Stimulated activated CD4-positive, alpha-beta T cell treated with anti-CD3 and anti-CD28 coated beads, Interleukin-15, amount 100 ng/mL, for 24 hours (primary cell): ENCODE measurements at places on chromosomes 1 and 21.

GRCh38 chr1:41526956-41527561 is 42.6 kb upstream of the EDN2 start:
- DNase-seq, result no peak

DNA sequence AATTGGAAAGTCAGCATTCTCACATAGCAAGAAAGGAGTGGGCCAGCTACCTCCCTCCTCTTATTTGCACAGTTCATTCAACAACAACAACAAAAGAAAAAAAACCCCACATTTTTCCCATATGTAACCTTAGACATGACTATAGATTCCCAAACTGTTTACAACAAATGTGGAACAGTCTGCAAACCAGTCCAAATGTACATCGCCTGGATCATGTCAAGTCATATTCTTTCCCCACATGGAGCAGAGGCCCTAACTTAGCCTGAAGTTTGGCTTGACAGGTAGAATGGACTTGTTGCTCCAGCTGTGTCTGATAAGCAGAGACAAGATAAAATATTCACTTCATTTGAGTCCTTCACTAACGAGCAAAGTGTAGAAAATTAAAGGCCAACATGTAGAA is 81.7 kb upstream of the COL24A1 start:
- DNase-seq, result no peak

DNA sequence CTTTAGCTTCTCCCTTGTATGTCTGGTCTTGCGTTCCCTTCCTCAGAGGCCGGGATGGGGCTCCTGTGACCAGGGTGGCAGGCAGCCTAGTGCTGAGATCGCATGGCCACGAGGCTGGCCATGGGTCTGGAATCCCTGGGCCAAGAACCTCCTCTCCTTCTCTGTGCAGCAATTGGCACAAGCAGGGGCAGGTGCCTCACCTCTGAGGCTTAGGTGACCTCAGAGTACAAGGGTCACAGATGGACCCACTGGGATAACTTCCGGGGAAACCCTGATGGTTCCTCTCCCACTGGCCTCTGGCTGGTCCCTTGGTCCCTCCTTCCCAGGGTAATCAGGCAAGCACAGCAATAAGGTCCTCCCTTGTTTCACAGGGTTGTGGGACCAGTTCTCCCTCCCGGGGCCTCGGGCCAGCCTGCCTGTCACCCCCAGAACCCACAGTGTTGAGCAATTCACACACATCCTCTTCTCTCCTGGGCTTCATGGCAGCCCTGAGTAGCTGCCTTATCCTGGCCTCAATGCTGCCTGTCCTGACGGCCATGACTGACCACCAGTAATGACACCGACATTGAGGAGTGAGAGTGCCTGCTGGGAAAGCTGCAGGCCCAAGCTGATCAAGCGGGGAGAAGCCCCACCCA is 38.6 kb downstream of the BMP8A start:
- DNase-seq, result no peak

DNA sequence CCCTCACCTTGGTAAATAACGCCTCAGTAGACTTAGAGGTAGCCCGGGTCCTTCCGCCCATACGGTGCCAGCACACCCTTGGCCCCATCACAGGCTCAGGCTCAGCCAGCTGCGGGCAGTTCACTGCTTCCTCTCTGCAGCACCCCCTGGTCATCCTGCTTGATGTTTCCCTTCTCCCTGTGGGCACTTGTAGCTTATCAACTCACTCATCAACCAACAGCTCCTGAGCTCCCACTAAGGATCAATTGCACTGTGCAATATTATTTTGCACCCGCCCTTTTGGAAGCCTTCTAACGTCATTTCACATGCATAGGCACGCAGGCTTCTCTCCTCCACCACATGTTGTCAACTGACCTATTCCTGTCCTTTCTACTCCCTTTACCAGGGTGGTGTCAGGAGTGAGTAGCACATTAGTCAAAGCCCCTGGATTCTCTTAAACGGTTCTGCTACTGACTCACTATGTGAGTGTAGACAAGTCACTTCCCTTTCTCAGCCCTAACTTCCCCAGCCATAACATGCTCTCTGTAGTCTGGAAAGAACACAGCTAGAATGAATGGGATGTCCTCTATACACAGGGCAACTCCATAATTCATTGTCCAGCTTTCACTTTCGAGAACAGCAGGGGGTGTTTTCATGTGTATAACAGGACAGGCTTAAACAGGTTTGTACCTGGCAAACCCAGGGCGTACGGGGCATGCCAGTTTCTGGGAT is 47.1 kb upstream of the IRF2BP2 start:
- peak; percentile 36 for DNase-seq

DNA sequence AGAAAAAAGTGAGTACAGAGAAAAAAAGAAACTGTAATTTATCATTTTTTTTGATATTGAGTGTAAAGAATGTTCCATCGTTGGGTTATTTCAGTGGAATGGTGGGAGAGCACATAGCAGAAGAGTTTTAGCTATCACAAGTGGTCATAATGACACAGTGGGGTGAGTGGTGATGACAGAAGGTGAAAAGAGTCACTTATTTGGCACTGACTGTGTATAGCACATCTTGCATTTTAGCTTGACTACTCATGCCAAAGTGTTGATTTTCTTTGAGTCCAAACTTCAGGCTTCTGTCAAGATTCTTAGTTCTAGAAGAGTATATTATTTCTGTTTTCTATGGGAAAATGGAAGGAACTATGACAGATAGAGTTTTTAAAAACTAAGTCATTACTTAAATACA is 261.2 kb downstream of the GRIK1 start:
- DNase-seq, result no peak

GRCh38 chr1:186302381-186302920 is 72.6 kb downstream of the TPR start:
- DNase-seq, result no peak

DNA sequence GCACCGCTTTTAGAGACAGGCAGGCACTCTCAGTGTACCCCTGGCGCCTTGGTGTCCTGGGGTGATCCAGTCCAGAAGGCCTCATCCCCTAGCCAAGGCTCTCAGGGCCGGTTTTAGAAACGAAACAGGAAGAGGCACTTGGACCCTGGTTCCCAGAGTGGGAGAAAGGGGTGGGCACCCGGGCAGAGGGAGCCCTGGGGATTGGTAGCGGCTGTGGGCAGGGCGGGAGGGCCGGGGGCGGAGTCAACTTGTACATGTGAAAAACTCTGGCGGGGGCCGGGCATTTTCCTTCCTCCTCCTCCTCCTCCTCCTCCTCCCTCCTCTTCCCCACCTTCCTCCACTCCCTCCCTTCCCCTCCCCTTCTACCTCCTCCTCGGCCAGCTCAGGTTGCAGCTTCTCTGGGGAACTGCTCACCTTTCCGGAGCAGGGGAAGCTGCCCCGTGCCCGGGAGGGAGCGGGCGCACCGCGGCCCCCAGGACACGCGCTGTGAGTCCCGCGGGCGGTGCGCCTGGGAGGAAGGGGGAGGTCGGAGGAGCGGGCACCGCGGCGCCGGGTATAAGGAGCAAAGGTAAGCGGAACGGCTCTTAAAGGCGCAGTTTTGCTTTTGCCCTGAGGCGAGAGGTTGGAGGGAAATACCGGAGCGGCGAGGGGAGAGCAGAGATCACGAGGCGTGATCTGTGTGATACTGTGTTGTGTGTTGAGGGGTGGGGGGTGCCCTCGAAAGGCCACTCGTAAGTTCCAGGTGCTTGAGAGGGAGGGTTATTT is at the start of gene CDK18:
TSS of gene CDK18 (plus strand) at position 359 of the 765 bp plus-strand sequence. CDS start 18,499 bp downstream, outside the sequence.
- peak; percentile 71 for DNase-seq

DNA sequence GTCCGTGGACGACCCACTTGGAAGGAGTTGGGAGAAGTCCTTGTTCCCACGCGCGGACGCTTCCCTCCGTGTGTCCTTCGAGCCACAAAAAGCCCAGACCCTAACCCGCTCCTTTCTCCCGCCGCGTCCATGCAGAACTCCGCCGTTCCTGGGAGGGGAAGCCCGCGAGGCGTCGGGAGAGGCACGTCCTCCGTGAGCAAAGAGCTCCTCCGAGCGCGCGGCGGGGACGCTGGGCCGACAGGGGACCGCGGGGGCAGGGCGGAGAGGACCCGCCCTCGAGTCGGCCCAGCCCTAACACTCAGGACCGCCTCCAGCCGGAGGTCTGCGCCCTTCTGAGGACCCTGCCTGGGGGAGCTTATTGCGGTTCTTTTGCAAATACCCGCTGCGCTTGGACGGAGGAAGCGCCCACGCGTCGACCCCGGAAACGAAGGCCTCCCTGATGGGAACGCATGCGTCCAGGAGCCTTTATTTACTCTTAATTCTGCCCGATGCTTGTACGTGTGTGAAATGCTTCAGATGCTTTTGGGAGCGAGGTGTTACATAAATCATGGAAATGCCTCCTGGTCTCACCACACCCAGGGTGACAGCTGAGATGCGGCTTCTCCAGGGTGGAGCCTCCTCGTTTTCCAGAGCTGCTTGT is 32.4 kb downstream of the PRMT2 start:
- peak; percentile 43 for DNase-seq

DNA sequence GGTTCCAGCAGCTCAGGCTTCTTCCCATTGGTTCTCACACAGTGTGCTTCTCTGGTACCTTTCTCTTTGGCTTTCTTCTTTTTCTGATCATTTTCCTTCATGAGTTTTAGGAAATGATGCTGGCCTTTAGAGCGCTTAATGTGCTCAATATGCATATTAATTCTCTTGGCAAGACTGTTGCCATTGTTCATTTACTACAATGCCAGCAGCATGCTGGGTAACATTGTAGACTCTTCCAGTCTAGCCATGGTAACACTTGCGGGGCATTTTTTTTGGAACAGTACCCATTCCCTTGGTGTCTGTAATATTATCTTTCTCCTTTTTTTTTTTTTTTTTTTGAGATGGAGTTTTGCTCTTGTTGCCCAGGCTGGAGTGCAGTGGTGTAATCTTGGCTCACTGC is 21.7 kb downstream of the UBE4B start:
- no peak for DNase-seq

DNA sequence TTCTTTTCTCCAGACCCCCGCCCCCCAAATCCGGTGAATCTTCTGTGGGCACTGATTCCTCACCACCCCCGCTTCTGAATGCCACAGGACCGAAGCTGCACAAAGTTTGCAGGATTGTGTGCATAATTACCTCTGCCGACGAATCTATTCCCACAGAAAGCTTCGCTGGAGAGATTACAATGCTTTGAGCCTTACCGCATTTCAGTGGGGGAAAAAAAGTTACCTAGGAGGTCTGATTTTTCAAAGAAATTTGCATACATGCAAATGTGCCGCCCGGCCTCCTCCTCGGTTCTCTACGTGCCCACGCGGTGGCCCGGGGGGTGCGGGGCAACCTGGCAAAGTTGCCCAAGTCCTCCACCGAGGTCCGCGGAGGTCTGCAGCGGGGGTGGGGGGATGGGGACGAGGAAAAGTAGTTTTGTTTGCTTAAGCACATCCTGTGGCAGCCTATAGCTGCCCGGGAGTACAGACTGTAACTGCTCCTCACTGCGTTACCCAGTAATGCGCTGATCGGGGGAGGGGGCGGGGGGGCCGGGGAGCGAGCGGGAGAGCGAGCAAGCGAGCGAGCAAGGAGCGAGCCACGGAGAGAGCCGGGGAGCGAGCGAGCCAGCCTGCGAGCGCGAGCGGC is 563 bp upstream of the NFIA start:
- peak; percentile 71 for DNase-seq

DNA sequence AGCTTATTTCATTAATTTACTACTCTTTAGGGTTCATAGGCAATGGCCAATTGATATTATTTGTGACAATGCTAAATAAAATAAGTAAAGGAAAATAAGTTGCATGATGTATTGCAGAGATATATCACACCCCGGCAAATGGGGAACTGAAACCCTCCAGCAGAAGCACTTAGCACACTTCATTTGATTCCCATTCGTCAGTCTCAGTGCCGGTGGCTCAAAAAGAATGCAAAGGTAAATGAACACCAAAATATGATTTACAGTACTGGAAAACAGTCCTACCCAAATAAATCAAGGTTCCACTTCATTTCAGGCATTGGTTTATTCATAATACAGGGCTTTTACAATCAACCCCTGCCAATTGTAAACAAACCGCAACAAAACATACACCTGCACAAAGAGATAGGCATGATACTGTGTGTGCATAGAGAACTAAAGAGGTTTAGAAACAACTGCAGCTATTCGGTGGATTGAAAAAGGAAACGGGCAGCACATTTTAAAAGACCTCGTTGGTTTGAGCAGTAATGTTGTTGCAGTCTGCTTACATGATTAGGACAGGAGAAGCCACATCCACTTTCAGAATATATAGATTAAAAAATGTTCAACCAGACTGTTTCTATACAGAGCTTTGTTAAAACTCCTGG is 1019.2 kb downstream of the TTLL7 start:
- DNase-seq, result no peak

DNA sequence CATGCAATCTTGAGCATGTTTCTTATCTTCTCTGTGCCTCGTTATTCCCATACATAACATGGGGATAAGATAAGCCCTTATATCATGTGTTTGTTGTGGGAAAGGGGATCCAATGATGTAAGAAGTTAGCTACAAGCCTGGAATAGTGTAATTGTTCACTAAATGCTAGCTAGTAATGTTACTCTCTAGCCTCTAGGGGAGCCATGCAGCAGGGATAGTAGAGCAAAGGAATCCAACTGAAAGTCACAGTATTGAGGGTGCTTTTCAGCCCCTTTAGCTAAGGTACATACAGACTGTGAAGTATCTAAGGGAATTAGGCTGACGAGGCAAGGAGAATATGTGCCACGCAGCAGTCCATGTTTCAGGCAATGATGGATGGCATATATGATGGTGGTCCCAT is 46.9 kb downstream of the IL23R start:
- DNase-seq, result no peak

DNA sequence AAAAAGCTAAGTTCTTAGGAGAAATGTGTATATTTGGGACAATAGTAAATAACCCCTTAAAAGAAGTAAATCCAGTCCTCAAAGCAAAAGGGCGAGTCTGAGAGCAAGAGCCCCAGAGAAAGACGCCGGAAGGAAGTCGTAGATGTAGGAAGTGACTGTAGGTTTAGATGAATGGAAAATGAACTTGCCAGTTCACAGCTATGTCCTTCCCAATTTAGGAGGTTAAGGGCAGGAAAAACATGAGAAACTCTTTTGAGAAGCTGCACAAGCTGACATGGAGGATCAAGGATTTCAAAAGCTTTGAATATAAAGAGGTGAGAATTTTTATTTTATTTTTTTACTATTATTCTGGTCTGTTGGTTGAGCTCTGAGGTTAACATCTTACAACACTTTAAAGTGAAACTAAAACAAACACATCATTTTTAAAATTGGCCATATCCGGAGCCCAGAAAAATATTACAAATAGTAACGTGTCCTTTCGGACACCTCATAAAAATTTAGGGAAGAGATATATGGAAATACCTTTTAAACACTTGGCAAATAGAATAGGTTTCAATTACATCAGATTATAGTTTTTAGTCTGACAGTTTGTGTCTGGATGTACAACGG is 1178.6 kb downstream of the MRPL39 start:
- DNase-seq, result peak; percentile 16

DNA sequence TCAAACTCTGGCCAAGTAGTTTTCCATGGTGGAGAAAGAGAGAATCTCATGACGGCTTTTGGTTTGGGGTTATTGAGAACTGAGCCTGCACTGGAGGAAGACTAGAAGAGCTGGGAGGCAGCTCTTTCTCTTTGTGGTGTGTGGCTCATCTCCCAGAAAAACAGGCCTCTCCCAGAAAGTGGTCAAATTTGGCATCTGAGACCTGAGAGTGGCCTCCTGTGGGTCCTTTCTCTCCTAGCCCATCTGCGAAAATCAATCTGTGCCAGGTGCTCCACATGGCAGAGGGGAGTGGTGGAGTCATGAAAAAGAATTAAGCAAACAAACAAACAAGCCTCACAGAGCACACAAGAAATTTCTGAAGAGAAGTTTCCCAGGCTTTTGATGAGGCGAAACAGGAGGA is 305.0 kb downstream of the ST6GALNAC3 start:
- DNase-seq, result no peak
